ENCODE measurements at places on chromosomes 11 and 22.

- no peak for DNase-seq
These were observed 157.6 kb downstream of the BLID start for GRCh38 chr11:121958323-121958970.

DNA sequence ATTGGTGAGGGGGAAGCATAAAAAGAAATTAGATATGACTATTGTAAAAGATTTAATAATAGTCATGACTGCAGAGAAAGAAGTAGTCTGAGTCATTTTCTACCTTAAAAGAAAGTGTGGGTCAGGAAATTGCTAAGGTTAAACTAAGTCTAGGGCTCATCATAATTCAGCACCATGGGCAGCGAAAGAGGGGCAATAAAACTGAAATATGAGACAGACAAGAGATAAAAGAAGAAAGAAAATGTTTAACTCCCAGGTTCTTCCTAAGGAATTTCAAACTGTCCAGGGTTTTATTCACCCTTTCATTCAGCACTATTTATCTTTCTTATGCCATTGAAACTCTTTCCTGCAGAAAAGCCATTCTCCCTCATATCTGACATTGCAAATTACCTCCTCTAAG is 114.4 kb upstream of the API5 start:
- no peak for DNase-seq

DNA sequence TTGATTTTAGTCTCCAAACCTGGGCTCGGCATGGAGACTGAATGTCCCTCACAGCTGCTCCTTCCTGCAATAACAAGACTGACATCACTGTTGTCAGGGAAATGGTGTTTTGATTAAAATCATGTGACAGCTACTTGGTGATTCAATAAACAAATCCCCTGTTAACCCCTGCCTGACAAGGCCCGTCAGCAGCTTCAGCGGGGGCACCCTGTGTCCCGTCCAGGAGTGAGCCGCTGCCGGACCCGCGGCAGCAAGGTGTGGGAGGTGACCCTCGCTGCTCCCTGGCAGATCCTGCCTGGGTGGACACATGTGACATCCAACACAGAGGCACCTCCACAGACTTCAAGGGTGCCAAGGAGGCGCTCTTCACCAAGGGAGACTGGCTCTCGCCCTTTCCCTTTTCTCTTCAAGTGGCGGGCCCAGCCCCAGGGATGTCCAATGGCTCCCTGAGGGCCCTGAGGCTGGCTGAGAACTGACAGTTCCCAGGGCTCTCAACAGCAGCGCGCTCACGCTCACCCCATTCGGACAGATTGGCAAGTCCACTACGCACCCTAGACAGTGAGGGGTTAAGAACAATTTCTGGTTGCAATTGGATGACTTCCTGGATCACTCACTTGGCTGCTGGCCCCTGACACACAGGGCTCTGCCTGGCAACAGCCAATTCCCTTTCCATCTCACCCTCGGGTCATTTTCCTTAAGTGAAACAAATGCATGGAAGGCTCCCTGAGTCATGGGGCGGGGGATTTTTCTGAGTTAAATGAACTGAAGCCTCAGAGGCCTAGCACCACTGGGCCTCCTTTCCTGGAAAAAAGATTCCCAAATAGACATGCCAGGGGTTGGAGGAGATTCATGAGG is 30.7 kb downstream of the PPP2R1B start:
- no peak for DNase-seq

DNA sequence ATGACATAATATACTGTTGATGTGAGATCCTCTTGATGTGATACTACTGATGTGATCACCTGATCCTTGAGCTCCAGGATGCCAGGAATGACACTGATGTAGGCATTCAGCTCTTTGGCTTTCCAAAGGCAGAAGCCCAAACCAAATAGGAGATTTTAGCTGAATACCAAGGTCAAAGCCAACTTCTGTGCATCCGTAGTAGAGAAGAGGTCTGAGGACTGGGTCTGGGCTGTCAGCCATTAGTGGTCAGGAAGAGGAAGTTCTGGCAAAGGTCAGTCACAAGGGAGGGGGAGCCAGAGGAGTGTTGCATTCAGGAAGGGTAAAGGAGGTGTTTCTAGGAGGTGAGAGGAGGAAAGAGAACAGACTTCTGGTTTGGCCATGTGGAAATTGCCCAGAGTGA is 53.4 kb upstream of the PARVG start:
- DNase-seq, result no peak

- DNase-seq, result no peak
These were observed 14.2 kb downstream of the MOB2 start for GRCh38 chr11:1472180-1473005.

DNA sequence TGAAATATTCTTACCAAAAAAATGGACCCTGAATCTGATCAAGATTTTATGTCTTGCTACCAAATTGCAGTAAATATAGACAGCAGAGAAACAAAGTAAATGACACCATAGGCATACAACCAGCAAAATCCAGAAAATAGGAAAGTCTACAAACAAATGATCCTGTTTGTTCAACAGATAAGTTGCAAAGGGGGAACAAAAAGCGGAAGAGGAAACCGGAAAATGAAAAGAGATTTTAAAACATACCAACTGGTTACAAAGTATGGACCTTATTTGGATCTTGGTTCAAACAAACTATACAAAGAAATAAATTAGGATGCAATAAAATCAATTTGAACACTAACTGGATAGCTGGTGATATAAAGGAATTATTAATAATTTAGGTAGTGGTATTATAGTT is 92.0 kb downstream of the TMPRSS5 start:
- DNase-seq, result no peak

GRCh38 chr11:57527056-57527631 is 3.4 kb downstream of the TIMM10 start:
- peak; percentile 49 for DNase-seq

DNA sequence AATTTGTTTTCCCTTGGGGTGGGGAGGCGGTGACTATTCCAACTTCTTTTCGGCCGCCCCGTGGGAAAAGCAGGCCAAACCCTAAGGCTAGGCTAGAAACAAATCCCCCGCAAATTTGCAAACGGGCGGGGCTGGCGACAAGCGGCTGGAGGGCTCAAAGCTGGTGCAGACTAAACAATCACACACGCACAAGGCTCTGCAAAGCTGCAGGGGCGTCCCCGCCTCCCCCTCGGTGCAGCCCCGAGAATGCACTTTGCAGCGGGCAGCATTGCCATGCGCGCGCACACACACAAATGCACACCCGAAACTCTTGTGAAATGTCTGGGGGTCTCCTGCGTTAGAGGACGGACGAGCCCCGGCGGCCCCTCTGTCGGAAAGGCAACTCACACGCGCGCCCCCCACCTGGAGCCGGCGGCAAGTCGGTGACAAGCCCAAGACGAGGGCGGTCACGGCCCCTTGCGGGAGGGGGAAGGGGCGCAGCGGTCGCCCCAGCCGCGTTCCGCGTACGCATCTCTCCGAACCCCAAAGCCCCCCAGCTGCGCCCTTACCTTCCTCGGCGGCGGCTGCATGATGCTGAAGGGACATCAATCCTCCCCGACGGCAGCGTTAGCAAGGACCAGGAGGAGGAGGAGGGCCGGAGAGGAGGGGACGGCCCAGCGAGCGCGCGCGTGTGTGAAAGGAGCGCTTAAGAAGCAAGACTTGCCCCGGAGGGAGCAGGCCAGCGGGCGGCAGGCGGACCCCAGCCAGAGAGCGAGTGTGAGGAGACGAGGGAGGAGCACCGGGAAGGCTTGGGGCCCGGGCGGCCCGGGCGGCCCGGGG is 600 bp downstream of the FCHSD2 start:
- DNase-seq, result peak; percentile 51

GRCh38 chr11:77088236-77089003 is 14.2 kb upstream of the OMP start:
- no peak for DNase-seq

DNA sequence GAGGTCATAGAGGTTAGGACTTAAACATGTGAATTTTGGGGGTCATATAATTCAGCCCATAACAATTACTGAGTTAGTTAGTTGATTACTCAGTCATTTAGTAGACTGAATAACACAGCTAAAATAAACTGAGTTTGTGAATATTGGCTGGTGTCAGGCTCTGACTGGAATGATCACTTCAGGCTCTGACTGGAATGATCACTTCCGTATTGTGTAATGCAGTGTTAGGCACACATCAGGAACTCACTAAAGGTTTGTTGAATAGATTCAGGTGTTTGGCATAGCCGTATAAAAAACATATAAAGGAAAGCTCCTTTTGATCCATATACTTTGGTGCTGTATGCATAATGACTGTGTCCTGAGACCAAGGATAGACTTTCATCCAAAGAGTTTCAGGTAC is 610.5 kb downstream of the INSC start:
- DNase-seq, result no peak

DNA sequence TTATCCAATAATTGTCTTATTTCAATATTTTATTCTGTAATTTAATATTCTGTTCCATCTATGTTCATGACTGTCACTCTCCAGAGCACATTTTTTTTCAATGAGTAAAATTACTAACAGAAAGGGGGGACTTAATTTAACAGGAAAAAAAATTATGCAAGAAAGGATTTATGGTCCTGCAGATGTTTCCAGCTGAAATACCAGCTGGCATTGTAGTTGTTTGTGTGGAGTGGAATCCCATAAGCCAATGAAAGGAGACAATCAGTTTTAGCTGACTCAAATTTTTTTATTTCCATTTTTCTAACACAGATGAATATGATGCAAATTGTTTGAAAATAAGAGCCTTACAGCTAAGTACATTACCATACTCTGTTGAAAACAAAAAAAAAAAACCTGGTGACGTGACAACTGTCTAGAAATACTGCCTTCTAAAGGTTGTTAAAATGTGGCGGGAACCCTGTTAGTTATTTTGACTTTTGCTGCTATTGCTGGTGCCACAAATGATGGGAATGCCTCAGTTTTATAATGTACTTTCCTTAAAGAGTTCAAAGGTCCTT is 389.1 kb downstream of the ETS1 start:
- DNase-seq, result no peak

GRCh38 chr11:114200351-114201133 is 95.7 kb upstream of the NNMT start:
- DNase-seq, result no peak

DNA sequence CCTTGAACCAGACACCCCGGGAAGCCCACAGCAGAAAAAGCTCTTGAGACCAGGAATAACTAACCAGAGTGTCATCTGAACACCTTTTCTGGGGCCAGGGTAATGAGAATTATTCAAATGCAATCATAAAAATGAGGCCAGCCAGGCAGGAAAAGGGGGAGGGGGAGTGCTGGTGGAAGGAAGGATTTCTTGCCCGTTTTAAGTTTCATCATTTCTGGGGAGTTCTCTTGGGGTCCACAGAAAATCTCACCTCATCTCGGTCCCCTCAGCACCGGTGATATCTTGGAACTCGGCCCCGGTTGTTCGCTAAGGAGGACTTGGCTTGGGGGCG is 495 bp upstream of the PKNOX2 start:
- DNase-seq, result no peak

GRCh38 chr11:66936311-66936711 is 21.9 kb downstream of the PC start:
- no peak for DNase-seq

- no peak for DNase-seq
These were observed 1447.7 kb downstream of the TBC1D22A start for GRCh38 chr22:48210198-48210580.

- DNase-seq, result no peak
These were observed 68.9 kb upstream of the HEPHL1 start for GRCh38 chr11:93952082-93952780.

- no peak for DNase-seq
These were observed 600.1 kb upstream of the CHORDC1 start for GRCh38 chr11:90822996-90823395.

DNA sequence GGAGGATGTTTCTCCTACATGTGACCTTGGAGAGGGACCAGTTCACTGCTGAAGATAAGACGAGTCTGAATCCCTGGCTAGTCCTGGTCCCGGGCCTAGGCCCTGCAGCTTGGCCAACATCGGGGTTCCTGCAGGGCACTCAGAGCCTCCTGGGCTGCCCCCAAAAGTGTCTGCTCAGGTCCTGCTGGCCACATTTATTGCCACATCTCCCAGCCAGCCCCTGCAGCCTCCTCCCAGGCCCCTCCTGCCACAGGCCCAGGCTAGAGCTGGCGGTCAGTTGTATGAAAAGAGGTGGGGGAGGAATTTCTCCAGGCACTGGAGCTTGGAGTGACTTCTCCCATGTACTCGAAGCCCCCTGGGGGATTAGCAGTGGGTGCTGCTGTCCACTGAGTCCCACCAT is 56.5 kb upstream of the PPARA start:
- DNase-seq, result no peak

DNA sequence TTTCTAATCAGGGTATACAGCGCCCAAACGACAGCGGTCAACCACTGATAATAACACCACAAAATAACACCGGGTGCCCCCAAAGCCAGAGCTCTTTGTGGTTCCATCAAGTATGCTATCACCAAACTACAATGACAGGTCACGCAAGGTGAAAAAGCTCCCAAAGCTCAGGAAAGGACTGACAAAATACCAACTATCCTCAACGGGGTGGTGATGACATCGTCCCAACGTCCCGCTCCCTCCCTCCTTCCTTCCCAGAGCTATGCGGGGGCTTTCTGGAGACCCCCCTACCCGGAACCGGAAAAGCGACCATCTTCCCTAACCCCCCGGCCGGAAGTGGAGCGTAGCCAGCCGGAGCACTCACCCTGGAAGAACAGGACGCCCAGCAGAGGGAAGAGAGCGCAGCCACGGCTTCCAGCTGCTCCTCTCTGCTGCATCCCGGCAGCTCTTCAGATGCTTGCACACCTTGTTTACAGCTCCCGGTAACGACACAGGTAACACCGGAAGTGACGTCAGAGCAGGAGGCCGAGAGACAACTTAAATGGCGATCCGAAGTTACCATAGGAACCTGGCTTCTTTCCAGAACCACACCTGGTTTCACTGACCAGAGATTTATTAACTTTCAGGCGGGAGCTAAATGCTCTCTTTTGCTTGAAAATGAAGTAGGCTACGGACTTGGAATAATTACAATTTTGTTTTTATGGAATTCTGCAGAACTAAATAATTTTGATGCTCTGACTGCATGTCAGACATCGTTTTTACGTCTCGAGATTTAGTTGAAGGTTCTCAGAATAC is at the start of gene MPZL3:
Gene MPZL3 (minus strand): TSS at position 508 of the 795 bp plus-strand sequence. CDS start 71 bp downstream, at position 437.
- DNase-seq, result peak; percentile 87

DNA sequence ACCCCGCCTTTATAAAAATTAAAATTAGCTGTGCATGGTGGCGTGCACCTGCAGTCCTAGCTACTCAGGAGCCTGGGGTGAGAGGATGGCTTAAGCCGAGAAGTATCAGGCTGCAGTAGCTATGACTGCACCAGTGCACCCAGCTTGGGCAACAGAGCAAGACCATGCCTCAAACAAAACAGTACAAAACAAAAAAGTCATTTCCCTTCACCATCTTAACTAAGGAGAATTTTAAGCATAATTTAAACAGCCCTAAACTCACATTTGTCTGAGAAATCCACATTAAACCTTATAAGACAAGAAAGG is 23.3 kb upstream of the TFIP11 start:
- DNase-seq, result no peak

GRCh38 chr11:86738568-86738967 is 61.8 kb upstream of the PRSS23 start:
- no peak for DNase-seq

All from naive thymus-derived CD4-positive, alpha-beta T cell (primary cell).